ENCODE measurements at places on chromosomes 7 and 10. TPM values are rescaled to one million over a fixed set of nuclear protein-coding genes. Genes with fewer than 3 reads are reported as not detected.

KCP gene
- not detected for total RNA-seq

PRKAR2B gene
- total RNA-seq: 1.6 TPM

KLF14 gene
- total RNA-seq: not detected

FEZF1 gene
- not detected for total RNA-seq

HTR5A gene
- not detected for total RNA-seq

CLRN3 gene
- not detected for total RNA-seq

RBP3 gene
- not detected for total RNA-seq

ZNF716 gene
- total RNA-seq: not detected

UTF1 gene
- not detected for total RNA-seq

CNPY1 gene
- not detected for total RNA-seq

GIMAP8 gene
- 13.1 TPM for total RNA-seq

- DNase-seq: no peak
Observed at GRCh38 chr10:60950300-60950699, 6.3 kb upstream of the RHOBTB1 start.

DNA sequence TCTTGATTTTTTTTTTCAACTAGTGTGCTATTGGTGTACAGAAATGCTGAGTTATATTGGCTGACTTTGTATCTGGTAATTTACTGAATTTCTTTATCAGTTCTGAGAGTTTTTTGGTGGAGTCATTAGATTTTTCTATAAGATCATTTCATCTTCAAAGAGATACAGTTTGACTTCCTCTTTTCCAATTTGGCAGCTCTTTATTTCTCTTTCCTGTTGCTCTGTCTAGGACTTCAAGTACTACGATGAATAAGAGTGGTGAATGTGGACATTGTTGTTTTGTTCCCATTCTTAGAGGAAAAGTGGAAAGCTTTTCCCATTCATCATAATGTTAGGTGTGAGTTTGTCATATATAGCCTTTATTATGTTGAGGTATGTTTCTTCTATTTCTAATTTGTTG is 50.2 kb downstream of the LOXL4 start:
- DNase-seq: no peak

DNA sequence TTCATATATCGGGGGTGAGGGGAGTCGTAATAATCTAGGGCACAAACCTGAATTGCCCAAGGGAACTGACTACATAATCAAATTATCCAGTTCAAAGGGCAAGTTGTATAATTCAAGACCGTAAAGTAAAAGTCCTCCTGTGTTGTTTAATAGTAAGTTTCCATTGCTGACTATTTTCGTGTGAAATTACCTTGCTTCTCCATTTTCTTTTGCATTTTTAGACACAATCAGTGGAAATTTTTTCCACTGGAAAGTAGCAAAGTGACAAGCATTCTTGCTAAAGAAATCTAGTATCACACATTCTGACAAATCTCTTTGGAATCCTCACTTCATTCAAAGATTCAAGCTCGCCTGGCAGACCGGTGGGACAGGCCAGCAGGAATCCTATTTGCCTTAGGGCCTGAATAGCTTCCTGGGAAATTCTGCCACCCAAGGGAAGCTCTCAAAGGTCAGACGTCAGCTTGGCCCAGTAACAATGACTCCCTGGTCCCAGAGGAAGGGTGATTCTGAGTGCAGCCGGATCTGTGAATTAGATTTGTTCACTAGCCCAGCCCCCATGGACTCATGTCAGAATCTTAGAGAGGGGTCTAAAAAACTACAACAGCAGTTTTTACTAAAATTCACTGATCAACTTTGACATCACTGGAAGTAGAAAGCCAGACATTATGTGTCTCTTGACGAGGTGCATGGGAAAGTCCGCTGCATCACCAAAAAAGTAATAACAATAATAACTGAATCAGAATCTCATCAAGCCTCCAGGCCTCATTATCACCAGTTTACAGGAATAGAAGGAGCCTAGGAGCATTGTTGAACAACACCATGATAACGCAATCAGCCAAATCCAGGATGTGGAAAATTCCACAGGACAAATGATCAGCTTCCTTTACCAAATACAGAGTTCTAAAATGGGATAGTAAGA is 161.0 kb downstream of the SKIDA1 start:
- DNase-seq: no peak

DNA sequence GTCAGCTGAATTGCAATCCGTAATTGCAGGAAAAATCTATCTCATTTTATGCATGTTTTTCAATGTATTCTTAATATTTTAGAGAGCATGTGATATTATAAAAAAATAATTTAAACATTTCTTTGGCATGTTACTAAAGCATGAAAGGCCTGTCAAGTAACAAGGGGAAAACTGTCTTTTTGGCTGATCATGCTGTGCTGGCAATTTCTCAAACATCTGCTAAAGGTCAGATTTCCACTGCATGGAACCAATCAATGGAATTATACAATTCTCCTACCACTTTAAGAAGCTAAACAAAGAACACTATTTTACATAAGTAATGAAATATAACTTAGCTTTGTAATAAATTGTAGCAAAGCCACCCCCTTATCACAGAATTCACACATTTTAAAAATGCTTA is 49.4 kb downstream of the JMJD1C start:
- DNase-seq: no peak

- DNase-seq: no peak
Observed at GRCh38 chr10:71044720-71045119, 156.4 kb upstream of the PCBD1 start.

- no peak for DNase-seq
Observed at GRCh38 chr7:53800746-53801145, 741.4 kb upstream of the VSTM2A start.

- no peak for DNase-seq
Observed at GRCh38 chr10:11148142-11149028, 130.7 kb downstream of the CELF2 start.

GRCh38 chr10:11163780-11164550 is 146.3 kb downstream of the CELF2 start:
- DNase-seq: no peak

GRCh38 chr7:2966466-2967078 is 77.1 kb downstream of the CARD11 start:
- DNase-seq: no peak

DNA sequence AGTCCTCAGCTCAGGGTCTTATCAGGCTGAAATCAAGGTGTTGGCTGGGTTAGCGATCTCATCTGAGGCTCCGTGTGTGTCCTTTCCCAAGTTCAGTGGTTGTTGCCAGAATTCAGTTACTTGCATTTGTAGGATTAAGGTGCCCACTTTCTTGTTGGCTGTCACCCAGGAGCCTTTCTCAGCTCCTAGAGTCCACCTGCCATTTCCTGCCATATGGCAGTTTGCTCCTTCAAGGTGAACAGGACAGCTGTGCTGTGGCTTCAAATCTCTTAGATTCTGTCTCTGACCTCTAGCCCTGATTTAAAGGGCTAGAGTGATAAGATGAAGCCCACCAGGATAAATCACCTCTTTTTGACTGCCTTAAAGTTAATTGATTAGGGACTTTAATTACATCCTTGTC is 1.0 kb upstream of the HIF1AN start:
- no peak for DNase-seq

DNA sequence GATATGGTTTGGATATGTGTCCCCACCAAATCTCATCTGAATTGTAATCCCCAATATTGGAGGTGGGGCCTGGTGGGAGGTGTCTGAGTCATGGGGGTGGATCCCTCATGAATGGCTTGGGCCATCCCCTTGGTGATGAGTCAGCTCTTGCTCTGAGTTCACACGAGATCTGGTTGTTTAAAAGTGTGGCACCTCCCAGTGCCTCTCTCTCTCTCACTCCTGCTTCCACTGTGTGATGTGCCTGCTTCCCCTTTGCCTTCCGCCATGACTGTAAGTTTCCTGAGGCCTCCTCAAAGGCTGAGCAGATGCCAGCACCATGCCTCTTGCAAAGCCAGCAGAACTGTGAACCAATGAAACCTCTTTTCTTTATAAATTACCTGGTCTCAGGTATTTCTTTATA is 4.8 kb upstream of the GCK start:
- DNase-seq: peak; percentile 55

- DNase-seq: peak; percentile 52
Observed at GRCh38 chr10:31770307-31770902, 158.2 kb downstream of the ARHGAP12 start.

GRCh38 chr7:35524112-35524804 is 170.7 kb downstream of the HERPUD2 start:
- DNase-seq: no peak

DNA sequence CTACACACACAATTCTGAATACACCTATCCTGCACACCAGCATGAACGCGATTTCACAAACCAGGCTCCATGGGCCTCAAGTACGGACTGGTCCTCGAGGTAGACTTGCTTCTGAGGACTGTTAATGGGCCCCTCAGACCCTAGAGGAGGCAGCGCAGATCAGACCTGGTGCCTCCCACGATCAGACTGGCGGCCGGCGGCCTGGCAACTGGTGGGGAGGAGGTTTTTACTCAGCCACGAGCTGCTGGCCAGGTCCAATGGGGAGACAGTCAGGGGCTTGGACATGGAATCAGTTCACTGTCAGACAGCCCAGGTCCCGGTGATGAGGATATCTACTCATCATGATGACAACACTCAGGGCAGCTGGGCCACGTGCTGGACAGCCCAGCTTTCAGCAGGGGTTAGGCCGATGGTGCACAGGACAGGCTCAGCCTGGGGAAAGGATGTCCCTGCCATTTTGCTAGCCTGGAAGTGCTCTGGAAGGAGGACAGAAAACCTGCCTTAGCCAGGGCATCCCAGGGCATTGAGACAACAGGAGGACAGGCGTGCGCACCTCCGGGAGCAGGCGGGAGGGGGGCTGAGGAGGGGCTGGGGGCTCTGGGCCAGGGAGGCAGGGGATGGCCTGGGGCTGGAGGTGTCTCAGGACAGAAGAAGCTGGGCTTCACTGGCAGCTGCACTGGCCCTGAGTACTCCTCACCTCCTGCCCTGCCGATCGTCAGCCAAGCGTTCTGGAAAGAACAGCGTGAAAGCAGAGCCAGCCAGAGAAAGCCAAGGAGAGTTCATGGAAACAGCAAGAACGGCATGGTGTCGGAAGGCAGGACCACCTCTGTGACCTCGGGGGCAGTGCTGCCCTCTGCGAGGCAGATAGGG is 48.0 kb upstream of the RASGEF1A start:
- DNase-seq: no peak

DNA sequence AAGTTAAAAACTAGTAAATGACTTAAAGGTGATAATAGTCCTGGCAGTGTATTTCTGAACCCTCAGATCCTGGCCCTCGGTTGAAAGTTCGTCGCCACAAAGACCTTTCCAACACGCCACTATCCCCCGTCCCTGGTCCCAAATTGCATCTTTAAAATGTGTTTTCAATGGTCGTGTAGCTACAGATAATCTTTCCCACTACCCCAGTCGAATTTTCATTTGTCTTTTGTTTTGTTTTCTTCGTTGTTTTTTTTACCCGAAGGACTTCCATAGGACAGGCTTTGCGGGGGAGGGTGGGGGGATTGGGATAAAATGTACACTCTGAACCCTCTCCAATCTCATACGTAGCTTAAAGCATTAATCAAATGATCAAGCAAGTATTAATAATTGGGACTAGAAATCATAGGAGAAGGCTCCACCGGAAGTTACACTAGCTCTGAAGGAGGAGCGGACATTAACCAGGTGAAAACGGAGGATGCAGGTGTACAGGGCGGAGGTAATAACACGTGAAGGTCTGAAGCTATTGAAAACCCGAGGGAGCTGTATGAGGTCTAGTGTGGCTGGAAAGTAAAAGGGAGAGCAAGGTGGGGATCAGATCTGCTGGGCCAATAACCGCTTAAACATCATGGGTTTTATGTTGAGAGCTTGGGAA is 32.8 kb upstream of the PHF14 start:
- peak; percentile 14 for DNase-seq

GRCh38 chr7:126842451-126842850 is 410.3 kb downstream of the GRM8 start:
- no peak for DNase-seq

- DNase-seq: no peak
Observed at GRCh38 chr7:137195996-137196395, 147.5 kb downstream of the PTN start.

DNA sequence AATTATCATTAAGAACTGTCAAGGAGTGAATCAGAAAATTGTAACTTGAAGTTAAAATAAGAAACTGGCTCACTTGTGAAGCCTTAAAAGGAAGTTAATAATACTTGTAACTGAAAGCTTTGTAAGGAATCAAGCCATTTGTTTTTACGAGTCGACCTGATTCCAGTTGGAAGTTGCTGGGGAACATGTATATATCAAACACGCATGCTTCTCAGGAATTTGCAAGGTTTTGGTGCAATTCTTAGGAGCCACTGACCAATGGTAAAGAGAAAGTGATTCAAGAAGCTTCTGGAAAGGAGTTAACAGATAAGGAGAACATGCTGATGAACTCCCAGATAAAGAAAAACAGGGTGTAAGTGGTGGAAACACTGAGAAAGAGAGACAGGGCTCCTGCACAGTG is 56.4 kb downstream of the ETV1 start:
- DNase-seq: no peak

DNA sequence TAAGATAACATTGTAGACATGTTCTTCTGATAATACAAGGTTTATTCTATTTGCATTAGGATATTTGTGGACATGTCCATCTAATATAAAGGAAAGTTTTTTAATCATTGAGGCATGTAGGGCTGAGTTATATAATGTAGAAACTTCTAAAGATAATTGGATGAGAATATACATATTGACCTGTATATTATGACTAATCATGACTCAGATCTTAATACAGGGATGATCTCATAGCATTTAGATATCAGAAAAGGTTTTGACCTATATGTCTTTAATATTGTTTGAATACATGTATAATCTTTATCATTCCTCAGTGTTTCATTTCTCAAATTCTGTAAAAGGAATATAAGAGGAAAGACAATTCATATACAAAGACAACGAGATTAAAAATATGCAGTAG is 39.2 kb downstream of the CD36 start:
- DNase-seq: no peak

DNA sequence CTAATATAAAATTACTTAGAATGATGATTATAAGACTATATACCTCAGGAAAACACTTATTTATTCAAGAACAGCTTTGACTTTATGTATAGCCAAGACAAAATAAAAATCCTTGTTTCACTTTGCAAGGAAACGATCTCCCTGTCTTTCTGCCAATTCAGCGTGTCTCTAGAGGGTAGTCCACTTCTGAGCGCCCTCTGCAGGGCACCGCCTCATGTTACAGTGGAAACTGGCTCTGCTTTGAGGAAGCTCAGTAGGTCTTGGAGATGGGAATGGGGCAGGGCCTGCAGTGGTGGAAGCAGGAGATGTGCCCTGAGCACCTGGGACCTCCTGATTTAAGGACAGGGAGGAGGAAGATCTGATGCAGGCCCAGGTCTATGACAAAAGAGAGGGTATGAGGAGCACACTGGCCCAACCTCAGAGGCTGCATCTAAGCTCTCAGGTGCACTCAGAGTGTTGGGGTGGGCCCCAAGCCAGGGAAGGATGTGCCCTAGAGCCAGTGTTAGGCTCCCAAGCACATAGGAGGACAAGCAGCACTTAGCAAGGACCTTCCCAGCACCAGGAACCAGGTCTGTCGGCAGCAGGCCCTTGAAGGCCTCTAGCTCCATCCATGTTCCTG is 481.0 kb downstream of the TNS3 start:
- no peak for DNase-seq

DNA sequence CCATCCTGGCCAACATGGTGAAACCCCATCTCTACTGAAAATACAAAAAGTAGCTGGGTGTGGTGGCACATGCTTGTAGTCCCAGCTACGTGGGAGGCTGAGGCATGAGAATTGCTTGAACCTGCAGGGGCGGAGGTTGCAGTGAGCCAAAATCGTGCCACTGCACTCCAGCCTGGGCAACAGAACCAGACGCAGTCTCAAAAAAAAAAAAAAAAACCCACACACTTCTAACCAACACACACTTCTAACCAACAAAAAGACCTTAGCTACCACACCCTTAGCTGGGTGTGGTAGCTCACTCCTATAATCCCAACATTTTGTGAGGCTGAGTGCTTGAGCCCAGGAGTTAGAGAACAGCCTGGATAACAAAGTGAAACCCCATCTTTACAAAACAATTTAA is 33.9 kb upstream of the SPOCK2 start:
- peak; percentile 29 for DNase-seq

Data from activated T-cell treated with anti-CD3 and anti-CD28 coated beads, Interleukin-2, amount 50 U/mL, for 72 hours (primary cell).